ENCODE measurements at places on chromosomes 3 and 15. TPM values are rescaled to one million over a fixed set of nuclear protein-coding genes. Genes with fewer than 3 reads are reported as not detected.

IL5RA gene
- 3.9 TPM for total RNA-seq

FHIT gene
- total RNA-seq, result 7.9 TPM

CKMT1B gene
- total RNA-seq, result not detected

- DNase-seq, result peak; percentile 12
Observed at GRCh38 chr3:123202451-123202850, 708 bp downstream of the SEC22A start.

- no peak for DNase-seq
Observed at GRCh38 chr3:52230461-52230860, 5.0 kb upstream of the TLR9 start.

- DNase-seq, result no peak
Observed at GRCh38 chr15:31570591-31570990, 244.0 kb downstream of the KLF13 start.

Measured in umbilical cord (tissue), 2 donors.